ENCODE measurements at places on chromosomes 7 and 10. TPM values are rescaled to one million over a fixed set of nuclear protein-coding genes. Genes with fewer than 3 reads are reported as not detected.

The GPR37 gene
- 11.5 TPM for polyA plus RNA-seq

DNA sequence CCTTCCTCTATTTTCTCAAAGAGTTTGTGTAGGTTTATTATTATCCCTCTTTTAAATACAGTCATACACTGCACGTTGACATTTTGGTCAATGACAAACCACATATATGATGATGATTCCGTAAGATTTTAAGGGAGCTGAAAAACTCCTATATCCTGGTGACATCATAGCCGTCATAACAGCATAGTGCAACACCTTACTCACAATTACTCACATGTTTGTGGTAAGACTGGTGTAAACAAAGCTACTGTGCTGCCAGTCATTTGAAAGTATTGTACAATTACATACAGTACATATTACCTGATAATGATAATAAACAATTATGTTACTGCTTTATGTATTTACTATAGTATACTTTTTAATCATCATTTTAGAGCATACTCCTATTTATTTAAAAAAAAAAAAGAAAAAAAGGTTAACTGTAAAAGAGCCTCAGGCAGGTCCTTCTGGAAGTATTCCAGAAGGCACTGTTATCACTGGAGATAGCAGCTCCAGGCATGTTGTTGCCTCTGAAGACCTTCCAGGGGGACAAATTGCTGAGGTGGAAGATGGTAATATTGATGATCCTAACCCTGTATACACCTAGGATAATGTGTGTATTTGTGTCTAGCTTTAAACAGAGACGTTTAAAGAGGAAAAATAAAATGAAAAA lies 123.3 kb upstream of the CDK1 start:
- no peak for DNase-seq

GRCh38 chr10:82889728-82890127 lies 1014.7 kb downstream of the NRG3 start:
- DNase-seq: no peak

The VWDE gene
- polyA plus RNA-seq: 0.11 TPM

- no peak for DNase-seq
These were observed 153.3 kb downstream of the ELMO1 start for GRCh38 chr7:37295401-37295800.

GRCh38 chr10:27884185-27884641 lies 114.7 kb downstream of the ODAD2 start:
- DNase-seq: no peak

DNA sequence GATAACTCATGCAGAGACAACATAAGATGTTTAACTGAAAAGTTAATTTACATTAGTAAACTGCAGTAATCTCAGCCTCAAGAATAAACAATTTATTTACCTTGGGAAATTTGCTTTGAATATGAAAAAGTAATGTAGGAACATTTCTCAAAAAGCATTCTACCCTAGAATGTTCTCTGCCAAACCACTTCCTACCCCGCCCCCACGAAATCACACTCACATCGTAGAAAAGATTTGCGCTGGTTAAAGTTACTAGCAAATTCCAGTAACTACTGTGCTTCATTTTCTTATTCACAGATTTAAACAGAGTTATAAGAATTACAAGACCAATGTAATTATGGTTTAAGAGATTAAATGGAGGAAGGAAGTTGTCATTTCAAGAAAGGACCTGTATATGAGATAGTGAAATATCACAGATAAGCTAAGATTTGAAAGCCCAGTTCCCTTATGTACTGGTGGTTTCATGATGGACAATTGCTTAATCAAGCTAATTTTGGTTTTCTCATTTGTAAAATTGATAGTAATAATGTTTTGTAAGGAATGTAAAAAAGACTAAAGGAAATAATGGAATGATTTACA lies 175.4 kb downstream of the GNAI1 start:
- no peak for DNase-seq

- no peak for DNase-seq
These were observed 68.8 kb downstream of the PPP1R3C start for GRCh38 chr10:91564026-91564425.

The SRGN gene
- 19.5 TPM for polyA plus RNA-seq

DNA sequence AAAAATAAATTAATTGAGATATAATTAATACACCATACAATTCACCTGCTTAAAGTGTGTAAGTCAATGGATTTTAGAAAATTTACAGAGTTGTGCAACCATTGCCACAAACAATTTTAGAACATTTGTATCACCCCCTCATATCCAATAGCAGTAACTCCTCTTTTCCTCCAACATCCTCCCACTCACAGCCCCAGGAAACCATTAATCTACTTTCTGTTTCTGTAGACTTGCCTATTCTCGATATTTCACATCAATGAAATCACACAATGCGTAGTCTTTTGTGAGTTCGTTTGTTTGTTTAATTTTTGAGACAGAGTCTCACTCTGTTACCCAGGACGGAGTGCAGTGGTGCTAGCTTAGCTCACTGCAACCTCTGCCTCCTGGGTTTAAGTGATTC lies 13.7 kb upstream of the HERC4 start:
- no peak for DNase-seq

- DNase-seq: no peak
These were observed 31.2 kb downstream of the BAIAP2L1 start for GRCh38 chr7:98369726-98370125.

GRCh38 chr10:7792541-7792940 lies 4.6 kb downstream of the ATP5F1C start:
- no peak for DNase-seq

DNA sequence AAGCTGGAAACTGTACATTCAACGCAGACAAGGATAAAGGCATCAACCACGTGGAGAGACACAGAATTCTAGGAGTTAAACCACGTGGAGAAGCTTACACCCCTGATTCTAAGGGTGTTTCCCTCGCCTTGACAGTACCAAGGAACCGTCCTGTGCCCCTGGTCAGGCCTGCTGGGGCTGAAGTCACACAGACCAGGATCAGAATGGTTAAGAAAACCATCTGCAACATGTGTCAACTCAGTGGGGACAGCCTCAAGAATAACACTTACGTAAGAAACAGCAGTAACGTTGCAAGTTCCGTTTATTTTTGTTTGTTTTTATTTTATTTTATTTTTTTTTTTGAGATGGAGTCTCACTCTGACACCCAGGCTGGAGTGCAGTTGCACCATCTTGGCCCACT lies 55.6 kb downstream of the CHST15 start:
- no peak for DNase-seq

GRCh38 chr7:117673839-117674238 lies 194.0 kb downstream of the CFTR start:
- no peak for DNase-seq

The DOCK4 gene
- polyA plus RNA-seq: 7.2 TPM

The ANKRD30A gene
- polyA plus RNA-seq: not detected

- DNase-seq: no peak
These were observed 60.4 kb downstream of the INPP5F start for GRCh38 chr10:119786117-119786769.

The AP4M1 gene
- polyA plus RNA-seq: 3.3 TPM
